ENCODE measurements at places on chromosomes 16 and 17.
A peak's percentile ranks its signal among the peaks of the same experiment; 100 is the strongest.

- no peak for DNase-seq
These were observed 5.6 kb downstream of the STAT5B start for GRCh38 chr17:42270596-42270995.

- no peak for DNase-seq
These were observed 45.3 kb downstream of the MPRIP start for GRCh38 chr17:17087424-17088015.

DNA sequence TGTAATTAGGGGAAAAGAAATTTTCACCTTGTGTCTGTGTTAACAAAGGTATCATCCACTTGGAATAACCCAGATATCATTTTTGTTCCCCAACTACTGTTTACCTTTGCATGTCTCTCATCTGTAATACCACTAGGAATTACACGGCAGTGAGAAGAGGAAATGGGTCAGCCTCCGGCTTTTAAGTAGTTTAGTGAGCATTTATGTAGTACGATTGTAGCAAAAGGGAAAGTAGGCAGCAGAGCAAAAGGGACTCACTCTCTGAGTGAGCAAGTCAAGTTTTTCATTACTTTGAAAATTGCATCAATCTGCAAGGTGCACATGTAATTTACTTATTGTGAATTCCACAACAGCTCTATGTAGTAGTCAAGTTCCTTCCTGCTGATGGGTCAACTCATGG is 11.2 kb downstream of the PHF12 start:
- DNase-seq = no peak

DNA sequence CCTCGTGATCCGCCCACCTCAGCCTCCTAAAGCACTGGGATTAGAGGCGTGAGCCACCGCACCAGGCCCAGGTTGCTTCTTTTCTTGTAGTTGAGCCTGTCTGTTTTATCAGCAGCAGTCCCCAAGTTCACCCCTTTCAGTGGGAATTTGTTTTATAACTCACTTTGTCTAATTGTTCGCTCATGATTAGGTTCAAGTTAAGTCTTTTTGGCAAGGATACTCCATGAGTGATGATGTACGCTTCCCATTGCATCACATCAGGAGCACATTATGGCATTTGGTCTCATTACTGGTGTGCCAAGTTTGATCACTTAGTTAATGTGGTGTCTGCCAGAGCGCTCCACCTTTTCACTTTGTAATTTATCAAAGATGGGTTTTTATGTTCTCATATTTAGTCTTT is 14.4 kb upstream of the GJD3 start:
- no peak for DNase-seq

- DNase-seq = no peak
These were observed 42.2 kb downstream of the WWP2 start for GRCh38 chr16:69804297-69804696.

- DNase-seq = no peak
These were observed 4.0 kb downstream of the WNK4 start for GRCh38 chr17:42784409-42784808.

DNA sequence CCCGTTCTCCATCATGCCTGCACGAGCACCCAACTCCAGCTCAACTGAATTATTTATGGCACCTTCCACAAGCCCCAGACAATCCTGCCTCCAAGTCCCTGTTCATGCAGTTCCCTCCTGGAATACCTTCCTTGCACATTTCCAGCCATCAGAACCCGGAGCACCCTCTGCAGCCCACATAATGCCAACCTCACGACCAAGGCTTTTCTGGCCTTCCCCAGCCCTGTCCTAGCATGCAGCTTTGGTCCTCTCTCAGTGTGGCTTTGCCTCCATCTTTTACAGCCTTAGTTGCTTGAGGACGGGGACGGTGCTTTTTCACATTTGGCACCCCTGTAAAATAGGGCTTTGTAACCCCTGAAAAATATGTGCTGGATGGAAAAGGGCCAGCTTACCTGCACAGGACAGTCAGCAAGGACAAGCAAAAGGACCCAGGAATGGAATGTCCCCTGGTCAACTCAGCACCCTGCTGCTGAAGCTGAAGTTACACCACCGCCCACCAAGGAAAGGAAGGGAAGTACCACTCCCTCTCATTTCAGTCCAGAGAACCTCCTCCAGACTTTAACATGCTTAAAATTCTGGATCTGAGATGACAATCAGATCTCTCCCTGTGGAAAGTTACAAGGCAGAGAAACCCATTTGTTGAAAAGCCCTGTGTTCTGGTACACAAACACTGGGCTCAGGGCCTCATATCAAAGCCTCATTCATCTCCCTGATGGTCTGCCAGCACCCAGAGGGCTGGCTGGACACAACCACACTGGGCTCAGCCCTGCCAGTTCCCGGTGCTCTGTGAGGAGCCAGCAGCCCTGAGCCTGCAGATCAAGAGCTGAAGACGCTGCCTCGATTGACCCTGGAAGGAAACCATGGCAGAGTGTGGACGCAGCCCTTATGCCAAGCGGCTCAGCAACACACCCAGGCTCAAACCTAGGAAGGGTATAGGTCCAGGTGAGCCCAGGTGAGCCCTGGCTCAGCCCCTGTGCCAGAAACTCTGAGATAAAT is 2.9 kb downstream of the SLC39A11 start:
- no peak for DNase-seq

DNA sequence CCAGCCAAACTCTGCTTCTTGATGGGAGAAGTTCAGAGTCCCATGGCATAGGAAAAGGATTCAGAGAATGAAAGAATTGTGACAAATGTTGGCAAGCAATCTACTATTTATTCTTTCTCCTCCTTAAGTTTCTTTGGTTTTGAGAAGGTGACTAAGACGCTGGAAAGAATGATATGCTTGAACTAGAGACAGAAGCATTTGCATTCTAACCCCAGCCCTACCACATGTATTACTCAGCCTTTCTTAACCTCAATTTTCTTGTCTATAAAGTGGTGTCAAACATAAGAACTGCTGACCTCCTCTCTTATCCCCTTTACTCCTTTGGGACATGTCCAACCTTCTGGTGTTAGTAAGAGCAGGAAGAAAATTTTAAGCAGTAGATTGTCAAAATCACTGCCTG is 124.7 kb downstream of the HS3ST2 start:
- DNase-seq = no peak

- DNase-seq = no peak
These were observed 3.1 kb upstream of the ARL5C start for GRCh38 chr17:39169101-39169500.

- no peak for DNase-seq
These were observed at the start of gene CIITA for GRCh38 chr16:10876799-10877341. CIITA (plus strand) TSS chr16:10877202; CDS start chr16:10877331, 129 bp downstream.

DNA sequence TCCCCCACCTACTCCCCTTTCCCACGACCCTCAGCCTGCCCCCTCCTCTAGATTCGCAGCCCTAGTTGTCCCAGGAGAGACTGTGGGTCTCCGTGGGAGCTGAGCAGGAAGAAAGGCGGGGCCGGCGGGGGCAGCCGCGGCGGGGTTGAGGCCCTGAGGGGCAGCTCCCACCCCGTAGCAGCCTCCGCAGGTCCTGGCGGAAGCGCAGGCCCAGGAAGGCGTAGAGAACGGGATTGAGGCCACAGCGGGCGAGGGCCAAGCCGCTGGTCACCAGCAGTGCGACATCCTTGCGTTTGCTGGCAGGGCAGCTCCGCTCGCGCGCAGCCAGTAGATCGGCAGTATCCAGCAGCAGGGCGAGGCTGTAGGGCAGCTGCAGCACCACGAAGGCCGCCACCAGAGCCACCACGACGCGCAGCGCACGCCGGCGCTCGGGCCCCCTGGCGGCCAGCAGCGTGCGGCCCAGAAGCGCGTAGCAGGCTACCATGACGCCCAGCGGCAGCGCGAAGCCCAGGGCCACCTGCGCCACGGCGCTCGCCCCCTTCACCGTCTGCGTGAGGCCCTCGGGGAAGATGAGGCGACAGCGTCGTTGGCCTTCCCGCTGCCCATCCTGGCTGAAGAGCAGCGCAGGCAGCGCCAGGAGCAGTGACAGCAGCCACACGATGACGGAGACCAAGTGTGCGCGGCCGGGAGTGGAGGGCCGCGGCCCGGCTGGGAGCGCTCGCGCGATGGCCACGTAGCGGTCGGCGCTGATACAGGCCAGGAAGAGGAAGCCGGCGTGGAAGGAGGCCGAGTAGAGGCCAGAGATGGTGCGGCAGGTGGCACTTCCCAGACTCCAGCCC is 1.9 kb downstream of the CCR10 start:
- peak; percentile 65 for DNase-seq

GRCh38 chr17:81095383-81095762 is 60.4 kb downstream of the BAIAP2 start:
- DNase-seq = no peak

GRCh38 chr16:82741073-82741615 is 114.4 kb downstream of the CDH13 start:
- no peak for DNase-seq

DNA sequence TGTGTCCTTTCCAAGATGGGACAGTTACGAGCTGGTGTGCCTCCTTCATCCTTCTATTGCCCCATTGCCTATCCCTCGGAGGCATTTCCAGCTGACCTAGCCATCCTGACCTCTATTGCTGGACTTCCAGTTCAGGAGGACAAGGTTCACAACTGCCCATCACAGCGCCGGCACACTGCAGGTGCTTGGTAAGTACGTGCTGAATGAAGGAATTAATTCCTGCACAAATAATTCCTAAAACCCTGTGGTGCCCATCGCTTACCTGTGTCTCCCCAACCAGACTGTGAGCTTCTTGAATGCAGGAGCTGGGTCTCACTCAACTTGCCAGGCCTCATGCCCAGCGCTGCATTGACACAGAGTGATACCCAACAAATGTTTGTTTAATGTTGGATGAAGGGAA is 13.0 kb downstream of the ALOX15B start:
- no peak for DNase-seq

DNA sequence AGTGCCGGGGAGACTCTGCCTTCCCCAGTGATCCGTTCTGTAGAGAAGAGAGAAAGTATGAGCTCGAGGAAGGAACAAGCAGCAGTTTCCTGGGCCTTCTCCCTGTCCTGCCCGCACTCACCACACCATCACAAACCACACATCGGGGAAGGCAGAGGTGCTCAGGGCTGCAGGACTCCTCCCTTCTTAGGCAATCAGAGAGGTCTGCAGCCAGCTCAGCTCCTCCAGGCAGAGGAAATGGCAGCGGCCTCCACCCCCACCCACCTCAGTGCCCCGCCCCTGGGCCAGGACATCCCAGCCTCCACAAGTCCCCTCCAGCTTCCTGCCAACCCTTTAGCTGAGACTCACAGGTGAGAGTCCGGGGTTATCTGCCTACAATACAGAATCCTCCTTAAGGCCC is 2.0 kb downstream of the ZNF319 start:
- peak; percentile 39 for DNase-seq

GRCh38 chr17:53061446-53061845 is 761.3 kb upstream of the KIF2B start:
- DNase-seq = no peak

DNA sequence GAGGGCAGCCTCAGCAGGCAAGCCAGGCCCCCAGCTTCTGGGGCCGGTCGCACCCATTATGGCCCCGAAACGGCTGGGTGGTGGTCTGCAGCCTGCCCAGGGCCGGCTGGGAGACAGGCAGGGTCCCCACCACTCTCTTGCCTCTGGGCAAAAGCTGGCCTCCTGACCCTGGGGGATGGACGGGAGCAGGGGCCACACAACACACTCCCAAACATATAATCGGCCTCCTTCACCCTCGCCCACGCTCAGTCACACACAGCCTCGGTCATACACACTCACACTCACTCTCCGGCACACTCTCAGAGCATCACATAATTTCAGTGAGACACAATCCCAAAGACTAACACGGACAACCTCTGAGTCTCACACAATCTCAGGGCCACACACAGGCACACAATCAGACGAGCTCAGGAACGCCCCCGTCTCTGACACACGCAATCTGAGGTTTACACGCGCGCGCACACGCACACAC is 589 bp downstream of the PEMT start:
- no peak for DNase-seq

GRCh38 chr16:15621456-15621855 is 21.5 kb downstream of the MARF1 start:
- DNase-seq = no peak

GRCh38 chr17:75013092-75013559 is 656 bp downstream of the MRPL58 start:
- DNase-seq = no peak

GRCh38 chr17:75153780-75154194 is 525 bp downstream of the JPT1 start:
- no peak for DNase-seq

DNA sequence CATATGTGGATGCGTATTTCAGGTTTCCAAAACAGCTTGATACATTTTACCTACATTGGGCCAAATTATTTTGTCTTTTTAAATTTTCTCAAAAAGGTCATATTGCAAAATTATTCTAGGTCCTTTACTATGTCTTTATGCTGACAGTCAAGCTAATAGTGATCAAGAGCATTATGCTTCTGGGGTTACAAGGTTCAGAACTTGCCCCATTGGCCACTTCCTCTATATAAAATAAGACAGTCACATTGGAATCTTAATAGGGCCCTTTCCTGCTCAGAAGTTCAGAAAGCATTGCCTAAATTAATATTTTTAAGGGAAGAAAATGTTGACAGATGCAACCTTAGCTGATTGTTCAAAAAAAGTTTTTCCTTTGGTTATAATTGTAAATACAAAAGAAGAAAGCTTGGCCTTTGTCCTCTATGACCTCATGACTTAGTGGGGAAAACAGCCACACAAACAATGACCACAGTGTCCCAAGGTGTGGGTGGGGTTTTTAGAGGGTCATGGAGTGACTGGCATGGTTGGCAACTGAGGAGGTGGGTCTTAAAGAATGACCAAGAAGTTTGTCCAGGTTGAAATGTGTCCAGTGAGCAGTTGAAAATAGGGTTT is 11.8 kb upstream of the RAB11FIP4 start:
- DNase-seq = no peak

- no peak for DNase-seq
These were observed 53.7 kb downstream of the NT5M start for GRCh38 chr17:17356931-17357270.

GRCh38 chr17:71338396-71338795 is 782.4 kb upstream of the SOX9 start:
- DNase-seq = no peak

DNA sequence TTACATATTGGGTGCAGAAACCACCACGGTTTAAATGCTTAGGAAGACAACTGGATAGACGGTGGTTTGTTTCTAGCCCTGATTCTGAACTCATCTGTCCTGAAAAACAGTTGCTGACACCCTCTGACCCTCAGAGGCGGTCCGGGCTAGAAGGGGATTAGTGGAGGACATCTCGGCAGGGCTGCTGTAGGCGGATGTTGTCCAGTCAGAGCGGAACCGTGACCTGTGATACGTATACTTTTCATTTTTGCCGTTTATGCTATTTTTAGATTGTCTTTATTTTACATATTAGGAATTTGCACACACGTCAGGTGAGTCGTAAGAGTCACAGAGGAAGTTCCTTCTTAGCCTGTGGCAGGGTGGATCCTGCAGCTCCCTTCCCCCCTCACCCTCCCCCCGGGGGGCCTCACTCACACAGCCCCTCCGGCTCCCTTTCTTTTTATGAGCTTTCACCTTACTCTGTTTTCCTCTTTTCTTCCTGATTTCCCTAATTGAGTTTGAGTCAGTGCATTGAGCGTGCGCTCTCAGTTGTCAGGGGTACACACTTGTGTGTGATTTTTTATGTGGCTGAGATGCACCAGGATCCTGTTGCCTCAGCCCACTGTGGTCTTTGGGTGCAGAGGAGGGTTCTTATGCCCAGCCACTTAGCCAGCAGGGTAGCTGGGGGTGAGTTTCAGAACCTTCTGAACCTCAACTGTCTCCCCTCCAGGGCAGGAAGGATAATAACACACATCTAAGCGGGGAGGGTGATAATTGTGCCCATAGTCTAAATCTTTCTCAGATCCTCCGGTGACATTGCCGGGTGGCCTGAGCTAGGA is 211.1 kb upstream of the CHMP6 start:
- DNase-seq = no peak

Measured in stimulated activated CD4-positive, alpha-beta T cell treated with anti-CD3 and anti-CD28 coated beads, Interleukin-15, amount 100 ng/mL, for 48 hours (primary cell).